ENCODE measurements at places on chromosomes 1 and 21.

DNA sequence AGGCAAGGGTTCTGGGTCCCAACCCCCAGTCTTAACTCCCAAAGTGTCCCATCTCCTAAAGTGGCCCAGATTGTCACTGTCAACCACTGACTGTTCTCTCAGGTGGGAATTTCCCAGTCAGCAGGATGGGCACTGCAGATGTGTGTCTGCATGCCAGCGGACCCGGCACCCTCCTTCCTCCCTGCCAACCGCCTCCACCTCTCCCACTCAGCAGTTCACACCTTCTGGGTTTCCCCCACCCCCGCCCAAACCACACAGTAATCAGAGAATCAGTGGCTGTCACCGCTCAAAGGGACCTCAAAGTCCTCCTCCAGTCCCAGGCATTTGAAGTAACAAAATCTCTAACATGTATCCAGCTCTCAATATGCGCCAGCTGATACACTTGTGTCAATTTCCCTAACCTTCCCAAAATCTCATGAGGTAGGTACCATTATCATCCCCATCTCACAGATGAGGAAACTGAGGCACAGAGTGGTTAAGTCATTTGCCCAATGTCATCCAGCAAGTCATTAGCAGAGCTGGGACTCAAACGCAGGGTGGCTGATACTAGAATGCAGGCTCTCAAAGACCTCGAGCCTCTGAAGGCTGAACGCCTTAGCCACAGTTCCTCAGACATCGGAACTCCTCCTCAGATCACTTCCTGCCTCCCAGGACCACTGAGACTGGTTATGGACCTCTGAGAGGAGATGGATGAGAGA is 4.8 kb downstream of the RUNX3 start:
- no peak for DNase-seq

GRCh38 chr1:174998569-174999215 is 1.1 kb upstream of the CACYBP start:
- DNase-seq, result no peak

- DNase-seq, result no peak
Observed at GRCh38 chr1:193769651-193770050, 583.2 kb upstream of the B3GALT2 start.

- DNase-seq, result peak; percentile 61
Observed at GRCh38 chr1:110308247-110308646, 30.9 kb upstream of the RBM15 start.

All from GM04503 (cell line).